Stimulated activated CD8-positive, alpha-beta memory T cell treated with anti-CD3 and anti-CD28 coated beads, Interleukin-12 subunit alpha, Interleukin-12 subunit beta, amount 100 ng/mL, for 1 hour (primary cell): ENCODE measurements at places on chromosomes 12 and 14.

DNA sequence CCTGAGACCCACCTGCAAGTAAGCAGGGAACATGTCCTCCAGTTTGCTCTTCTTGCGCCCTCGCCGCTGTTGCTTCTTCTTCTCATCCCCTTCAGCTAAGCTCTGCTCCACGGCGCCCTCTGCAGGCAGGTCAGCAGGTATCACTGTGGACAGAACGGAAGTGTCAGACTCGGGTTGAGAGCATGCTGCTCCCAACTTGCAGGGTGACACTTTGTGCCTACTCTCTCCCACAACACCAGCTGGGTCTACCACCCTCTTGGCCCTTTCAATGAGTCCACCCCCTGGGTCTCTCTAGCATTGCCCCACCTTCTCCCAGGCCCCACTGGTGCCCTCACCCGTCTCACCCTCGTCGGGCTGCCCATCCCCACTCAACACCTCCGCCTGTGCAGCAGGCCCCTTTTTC is 16.7 kb downstream of the KMT2D start:
- DNase-seq: peak; percentile 69

DNA sequence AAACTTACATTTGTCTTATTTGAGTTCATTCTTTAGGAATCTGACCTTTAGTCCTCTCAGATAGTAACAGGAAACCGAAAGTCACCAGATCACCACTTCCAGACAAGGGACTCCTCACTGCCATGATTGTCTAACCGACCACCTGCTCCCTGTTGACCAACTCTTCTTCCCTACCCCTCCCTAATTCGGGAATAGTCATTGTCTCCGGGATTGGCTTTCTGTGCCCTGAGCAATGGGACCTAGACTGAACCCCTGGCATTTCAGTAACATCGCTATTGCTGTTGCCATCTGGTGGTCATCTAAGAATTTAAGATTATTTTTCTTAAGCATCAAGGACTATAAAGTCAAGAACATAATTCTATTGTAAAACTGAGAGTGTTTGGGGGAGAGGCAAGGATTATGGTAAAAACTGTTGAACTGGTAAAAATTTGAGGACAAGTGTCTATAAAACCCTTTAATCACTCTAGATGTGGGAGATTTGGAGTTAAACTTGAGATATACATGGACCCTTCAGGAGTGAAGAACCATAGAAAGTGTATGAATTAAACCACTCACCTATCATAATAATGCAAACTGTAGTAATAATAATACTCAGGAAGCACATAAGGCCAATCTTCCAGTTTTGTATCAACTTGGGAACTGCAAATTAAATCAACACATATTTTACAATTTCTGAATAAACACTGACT is 6.3 kb downstream of the CLEC2A start:
- DNase-seq: no peak

DNA sequence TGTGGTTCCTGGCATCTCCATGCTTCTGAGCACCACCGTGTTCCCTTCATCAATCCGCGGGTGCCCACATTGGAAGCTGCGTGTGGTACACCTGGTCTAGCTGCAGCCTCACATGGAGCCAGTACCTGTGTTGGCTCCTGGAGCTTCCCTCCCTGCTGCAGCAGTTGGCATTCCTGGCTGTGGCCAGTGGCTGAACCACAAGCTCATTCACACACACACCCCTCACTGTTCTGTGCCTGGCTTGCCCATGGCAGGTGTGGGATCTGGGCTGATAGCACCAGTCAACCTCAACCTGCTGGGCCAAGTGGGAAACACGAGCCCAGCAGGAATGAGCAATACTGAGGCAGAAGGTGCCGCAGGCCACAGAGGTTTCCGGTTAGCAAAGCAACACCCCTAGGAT is 256.2 kb upstream of the LRFN5 start:
- DNase-seq: no peak

DNA sequence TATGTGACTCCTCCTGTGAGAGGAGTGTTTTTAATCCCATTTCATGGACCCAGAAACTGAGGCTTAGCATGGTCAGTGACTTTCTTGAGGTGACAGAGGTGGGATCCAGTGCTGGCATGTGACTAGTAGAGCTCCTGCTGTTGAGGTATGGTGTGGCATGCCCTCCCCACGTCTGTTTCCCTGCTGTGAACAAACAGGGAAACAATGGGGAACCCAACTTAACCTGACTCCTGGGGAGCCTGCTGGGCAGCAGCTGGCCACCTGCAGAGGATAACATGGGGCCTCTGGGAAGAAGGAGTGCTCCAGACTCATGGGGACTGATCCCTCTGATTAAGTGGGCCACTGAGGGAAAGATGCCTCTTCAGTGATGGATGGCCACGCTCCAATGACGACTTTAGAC is 114.0 kb downstream of the BEGAIN start:
- DNase-seq: no peak

DNA sequence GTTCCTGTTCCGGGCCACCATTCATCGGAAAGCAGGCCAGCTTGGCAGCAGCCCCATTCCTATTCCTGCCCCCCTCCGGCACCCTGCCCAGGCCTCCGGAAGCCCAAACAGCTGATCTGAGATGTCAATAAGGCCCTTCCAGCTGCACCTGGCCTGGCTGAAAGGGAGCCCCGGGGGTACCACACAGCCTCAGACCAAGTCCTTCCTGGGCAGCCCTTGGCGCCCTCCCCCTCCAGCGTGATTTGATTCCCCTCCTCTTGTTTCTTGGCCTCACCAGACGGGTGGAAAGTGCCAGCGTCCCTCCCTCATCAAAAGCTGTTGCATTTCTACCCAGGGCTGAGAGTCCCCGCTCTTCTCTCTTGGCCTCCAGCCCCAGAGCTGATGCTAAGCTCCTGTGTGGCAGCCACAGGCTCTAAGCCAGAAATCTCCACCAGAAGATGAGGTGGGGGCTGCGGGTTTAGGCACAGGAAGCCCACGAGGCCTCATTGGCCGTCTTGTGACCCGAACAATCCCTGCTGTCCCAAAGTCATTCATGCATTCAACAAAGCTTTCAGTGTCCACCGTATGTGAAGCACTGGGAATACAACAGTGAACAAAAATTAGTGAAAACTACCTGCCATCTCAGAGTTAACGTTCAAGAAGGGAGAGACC is 215.4 kb downstream of the SLC41A2 start:
- no peak for DNase-seq

GRCh38 chr12:29559198-29559597 is 61.7 kb upstream of the OVCH1 start:
- no peak for DNase-seq
